ENCODE measurements at places on chromosomes 6 and 20.
A peak's percentile ranks its signal among the peaks of the same experiment; 100 is the strongest.

GRCh38 chr6:123575188-123575587 lies 61.6 kb downstream of the TRDN start:
- DNase-seq: no peak

DNA sequence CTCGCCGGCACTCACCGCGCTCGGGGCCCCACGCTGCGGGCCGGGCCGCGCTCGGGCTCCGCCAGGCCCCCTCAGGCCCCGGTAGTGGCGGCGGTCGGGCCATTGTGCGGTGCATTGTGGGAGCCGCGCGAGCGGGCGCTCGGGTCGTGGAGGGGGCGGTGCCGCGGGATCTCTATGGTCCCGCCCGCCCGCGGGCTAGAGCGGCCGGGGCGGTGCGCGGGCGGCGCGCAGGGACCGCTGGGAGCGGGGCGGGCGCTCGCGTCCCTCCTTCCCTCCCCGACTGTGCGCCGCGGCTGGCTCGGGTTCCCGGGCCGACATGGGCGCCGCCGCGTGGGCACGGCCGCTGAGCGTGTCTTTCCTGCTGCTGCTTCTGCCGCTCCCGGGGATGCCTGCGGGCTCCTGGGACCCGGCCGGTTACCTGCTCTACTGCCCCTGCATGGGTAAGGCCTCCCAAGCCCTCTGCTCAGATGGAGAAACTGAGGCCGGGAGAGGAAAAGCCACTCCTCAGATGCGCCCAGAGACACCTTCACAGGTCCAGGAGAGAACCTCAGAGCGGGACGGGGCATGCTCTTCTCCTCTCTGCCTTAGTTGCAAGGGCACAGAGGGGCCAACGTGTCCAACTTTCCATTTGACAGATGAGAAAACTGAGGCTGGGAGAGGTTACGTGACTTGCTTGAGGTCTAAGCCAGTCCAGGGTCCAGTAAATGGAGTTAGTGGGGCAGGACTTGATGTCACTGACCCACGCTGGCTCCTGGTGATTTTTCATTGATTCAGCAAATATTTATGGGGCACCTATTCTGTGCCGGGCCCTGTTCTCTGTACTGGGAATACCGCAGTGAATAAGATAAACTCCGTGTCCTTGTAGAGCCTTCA lies at the start of the genes PLAGL2 and POFUT1:
Gene PLAGL2 (minus strand): TSS at position 118 of the 873 bp plus-strand sequence. CDS start 5,565 bp downstream, outside the sequence.
Gene POFUT1 (plus strand): TSS at position 255 of the 873 bp plus-strand sequence. CDS start 62 bp downstream, at position 317.
- peak; percentile 93 for DNase-seq

DNA sequence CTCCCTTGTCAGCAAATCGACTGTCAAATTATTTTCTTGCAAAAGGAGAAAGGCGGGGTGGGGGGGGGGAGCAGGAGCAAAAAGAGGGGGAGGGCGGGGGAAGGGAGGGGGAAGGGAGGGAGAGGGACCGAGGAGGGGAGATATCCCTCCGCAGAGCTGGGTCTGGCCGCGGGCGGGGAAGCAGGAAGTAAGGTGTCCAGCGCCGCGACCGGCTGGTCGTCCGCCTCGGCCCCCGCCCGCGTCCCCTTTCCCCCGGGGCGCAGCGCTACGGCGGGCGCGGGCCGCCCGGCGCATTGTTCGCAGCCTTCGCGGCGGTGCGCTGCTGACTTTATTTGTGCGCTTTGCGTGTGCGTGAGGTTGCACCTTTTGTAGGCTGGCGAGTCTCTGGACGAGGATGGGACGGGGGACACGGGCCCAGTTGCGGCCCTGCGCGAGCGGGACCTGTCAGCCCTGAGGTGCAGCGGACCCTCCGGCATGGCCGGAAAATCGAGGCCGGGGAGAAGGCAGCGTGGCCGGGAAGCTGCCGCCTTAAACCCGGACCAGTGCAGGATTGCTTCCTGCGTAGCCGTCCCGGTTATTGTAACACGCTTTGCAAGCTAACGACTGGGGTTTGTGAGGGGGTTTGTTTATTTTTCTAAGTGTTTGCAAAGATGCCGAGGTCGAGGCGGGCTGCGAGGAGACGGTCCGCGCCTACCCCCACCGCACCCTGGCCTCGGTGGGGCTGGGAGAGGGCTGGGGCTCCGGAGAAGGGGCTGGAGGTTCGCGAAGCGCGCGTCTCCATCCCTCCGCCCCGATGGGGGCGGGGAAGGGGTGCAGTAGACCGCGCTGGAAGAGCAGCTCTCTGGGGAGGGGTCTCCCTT lies 675 bp upstream of the TRERF1 start:
- DNase-seq: peak; percentile 61

- no peak for DNase-seq
Observed at GRCh38 chr20:7897781-7898364, 42.4 kb downstream of the HAO1 start.

- DNase-seq: no peak
Observed at GRCh38 chr6:157164972-157165371, 158.3 kb downstream of the TMEM242 start.

- DNase-seq: no peak
Observed at GRCh38 chr6:13911337-13911736, 13.4 kb upstream of the RNF182 start.

GRCh38 chr6:111922454-111923297 lies 49.4 kb upstream of the FYN start:
- DNase-seq: no peak

GRCh38 chr20:8449123-8449522 lies 317.1 kb downstream of the PLCB1 start:
- no peak for DNase-seq

- DNase-seq: no peak
Observed at GRCh38 chr20:33693741-33694638, 7.8 kb upstream of the E2F1 start.

DNA sequence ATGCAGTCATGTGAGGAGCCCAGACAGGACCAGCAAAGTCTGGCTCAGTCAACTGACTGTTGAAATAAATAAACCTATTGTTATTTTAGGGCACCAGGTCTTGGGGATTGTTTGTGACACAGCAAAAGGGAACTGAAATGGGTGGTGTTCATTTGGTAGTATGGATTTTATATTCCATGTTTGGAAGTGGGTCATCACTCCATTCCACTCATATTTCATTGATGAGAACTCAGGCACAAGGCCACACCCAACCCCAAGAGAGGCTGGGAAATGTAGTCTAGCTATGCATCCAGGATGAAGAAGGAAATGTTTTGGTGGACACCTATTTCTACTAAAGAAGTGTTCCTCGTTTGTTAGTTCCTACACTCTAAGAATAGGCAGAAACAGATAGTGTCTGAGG lies 64.9 kb upstream of the BTBD3 start:
- DNase-seq: no peak

GRCh38 chr20:2603816-2604505 lies 48.5 kb upstream of the NOP56 start:
- no peak for DNase-seq

- no peak for DNase-seq
Observed at GRCh38 chr6:99026135-99026534, 78.4 kb upstream of the FBXL4 start.
